ENCODE measurements at places on chromosomes 5 and 9.

- DNase-seq = no peak
These were observed 19.8 kb upstream of the NUDT12 start for GRCh38 chr5:103582364-103582763.

DNA sequence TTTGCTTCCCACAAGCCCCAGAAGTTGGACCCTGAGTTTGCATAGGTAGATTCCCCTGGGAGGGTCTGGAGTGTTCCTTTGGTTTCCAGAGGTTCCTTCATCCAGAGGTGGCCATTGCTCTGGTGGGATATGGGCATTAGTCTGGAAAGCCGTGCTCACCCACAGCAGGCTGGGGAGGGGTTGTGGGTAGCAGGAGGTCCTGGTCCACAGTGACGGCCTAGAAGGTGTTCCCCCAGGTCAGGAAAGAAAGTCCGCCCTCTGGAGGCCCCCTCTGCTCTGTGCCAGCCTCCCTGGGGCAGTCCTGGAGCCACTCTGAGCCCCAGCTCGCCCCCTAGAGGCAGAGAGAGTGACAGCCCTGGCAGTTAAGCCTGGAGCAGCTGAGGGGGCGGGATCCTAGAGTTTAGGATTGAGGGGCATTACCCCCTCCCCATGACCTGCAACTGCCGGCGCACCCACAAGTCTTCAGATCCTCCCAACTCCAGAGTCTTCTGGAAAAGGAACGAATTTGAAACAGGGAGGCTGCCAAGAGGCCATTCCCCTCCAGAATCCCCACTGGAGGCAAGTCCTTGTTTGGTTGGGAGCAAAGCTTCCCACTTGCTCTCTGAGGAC, 36.8 kb downstream of the NDST1 start:
- peak; percentile 8 for DNase-seq

DNA sequence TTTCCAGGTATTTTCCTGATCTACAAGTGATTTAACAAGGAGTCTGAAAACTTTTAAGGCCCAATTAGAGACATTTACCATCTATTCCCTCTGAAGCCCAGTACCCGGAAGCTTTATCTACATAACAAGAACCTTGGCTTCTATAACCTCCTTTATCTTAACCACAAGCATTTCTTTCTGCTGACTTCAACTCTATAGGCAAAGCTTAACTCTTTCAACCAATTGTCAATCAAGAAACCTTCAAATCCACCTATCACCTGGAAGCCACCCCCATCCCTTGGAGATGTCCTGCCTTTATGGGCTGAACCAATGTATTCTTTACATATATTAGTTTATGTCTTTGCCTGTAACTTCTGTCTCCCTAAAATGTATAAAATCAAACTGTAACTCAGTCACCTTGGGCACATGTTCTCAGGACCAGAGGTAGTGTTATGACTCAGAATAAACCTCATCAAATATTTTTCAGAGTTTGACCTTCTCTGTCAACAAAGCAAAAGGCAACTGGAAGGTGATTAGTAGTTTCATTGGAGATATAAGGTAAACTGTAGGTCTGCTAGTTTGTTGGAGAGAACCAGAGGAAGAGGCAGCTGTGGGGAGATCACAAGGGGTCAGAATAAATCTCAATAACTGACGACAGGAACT, 13.0 kb upstream of the RIMOC1 start:
- no peak for DNase-seq

DNA sequence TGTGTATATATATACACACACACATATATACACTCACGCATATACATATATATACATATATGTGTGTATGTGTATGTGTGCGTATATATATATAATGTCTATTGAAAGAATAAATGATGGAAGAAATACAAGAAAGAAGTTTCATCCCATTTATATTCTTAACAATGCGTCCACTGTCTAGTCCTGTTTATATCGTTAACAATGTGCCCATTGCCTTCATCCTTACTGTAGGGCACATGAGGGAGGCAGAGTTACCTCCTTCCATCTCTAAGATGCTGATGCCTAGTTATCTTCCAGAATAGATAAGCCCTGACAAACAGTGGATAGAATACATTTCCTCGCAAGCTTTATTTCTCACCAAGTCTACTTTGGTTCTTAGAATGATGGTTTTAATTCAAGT, 389.8 kb upstream of the SEMA6A start:
- DNase-seq = no peak

- no peak for DNase-seq
These were observed 42.0 kb downstream of the SSBP2 start for GRCh38 chr5:81708889-81709288.

DNA sequence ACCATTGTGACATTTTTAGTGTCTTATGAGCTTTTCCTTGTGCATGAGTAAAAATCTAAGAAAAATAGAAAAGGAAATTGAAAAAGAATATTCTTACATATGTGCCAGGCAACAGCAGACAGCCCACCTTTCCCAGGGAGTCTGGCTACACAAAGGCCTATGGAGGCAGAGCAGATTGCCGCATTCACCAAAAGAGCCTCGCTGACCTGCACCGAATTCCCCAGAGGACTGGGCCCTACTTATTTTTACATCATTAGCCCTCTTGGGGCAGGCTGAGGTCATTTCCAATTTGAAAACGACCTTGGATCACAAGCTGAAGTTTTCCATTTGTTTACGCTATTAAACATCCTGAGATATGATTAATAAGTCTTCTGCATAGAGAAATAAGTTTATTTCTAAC, 66.2 kb upstream of the WDR41 start:
- DNase-seq = no peak

DNA sequence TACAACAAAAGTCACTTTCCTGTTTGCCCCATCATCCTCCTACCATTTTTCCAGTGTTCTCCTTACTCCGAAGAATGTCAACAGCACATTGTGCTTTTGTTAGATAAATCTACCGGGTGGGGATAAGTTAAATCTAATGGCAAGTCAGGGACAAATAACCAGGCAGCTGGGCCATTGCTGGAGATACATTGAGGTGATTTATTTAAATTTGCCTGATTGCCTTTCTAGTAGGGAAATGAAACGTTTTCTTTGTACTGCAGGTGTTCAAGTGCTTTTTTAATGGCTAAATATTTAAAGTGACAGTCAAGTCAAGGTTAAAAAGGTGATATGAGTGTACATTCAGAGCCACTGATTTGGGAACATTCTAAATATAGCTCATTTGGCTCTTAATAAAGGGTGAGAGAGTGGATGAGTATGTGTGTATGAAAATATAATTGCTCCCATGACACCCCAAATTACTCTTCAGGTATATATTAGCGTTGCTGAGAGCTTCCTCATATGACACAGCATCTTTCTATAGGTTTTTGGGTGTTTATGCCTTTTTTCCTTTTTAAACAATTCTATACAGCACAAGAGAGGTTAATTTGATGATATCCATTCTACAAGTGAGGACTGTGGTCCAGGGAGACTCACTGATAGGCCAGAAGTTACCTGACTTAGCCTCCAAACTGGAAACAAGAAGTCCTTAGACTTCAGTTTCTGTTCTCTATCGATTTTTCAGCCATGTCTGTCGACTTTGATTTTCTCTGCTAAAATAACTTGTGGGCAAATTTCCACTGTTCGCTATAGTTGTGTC, 51.9 kb downstream of the DMRT2 start:
- no peak for DNase-seq

- DNase-seq = no peak
These were observed 94.1 kb upstream of the SNX2 start for GRCh38 chr5:122680623-122681350.

DNA sequence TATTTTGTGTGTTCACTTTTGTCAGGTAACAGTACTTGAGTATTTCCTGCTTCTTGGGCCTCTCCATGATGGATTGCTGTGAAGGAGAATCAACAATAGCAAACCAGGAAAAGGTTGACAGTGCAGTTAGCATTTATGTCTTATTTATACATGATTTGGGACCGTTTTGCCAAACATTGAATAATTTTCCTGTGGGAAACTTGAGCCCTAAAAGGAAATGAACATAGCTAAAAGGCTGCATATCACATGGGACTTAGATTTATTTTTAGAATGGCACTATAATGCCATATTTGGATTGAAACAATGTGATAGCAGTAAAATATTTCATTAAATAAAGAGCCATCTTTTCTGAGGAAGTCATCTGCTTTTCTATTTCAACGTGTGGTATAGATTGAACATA, 15.3 kb downstream of the GPR21 start:
- no peak for DNase-seq

GRCh38 chr5:140253985-140254384, 48.9 kb downstream of the PFDN1 start:
- DNase-seq = no peak

DNA sequence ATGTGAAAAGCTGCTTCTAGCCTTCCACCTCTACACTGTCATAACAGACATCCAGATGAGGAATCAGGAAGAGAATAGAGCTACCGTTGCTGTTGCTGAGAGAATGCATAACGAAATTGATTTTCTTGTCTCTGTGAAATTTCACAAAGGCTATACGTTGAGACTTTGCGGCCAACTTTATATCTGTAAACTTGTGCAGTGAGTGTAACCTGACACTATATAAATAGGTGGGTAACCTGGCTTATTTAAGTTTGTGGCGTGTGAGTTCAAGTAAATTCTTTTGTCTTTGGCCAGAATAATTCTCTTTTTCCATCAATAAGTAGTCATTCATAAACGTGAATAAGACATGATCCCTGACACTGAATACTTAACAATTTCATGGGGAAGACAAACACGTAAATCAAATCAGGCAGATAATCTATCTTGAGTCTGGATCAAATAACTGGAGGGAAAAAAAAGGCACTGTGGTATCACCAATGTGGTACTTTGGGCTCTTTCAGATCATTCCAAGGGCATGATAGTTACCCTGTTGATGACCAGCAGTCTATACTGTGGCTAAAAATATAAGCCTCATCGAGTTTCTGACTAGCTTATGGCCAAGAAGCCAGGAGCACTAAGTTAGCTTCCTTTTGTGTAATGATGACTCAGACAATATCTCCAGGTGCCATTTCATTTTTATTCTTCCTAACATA, 98.2 kb upstream of the RASA1 start:
- DNase-seq = no peak

DNA sequence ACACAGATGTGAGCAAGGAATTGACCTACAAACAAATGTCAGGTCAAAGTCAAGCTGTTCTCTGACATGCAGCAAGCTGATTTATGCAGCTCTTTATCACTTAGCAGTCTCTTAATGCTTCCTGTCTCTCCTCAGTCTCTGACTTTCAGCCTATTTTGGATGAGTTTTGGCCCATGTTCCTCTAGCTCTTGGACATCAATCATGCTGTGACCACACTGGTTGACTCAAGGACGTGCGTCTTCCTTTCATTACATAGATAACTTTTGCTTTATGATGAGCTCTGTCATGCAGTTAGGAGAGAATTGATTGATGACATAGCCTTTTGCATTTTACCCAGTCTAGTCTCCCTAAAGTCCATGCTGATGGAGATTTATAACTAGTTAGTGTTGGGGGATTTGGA, 9.4 kb upstream of the REEP5 start:
- DNase-seq = no peak

- no peak for DNase-seq
These were observed 41.2 kb upstream of the FAM174A start for GRCh38 chr5:100493996-100494395.

- DNase-seq = no peak
These were observed 6.8 kb downstream of the EPB41L4B start for GRCh38 chr9:109314011-109314531.

DNA sequence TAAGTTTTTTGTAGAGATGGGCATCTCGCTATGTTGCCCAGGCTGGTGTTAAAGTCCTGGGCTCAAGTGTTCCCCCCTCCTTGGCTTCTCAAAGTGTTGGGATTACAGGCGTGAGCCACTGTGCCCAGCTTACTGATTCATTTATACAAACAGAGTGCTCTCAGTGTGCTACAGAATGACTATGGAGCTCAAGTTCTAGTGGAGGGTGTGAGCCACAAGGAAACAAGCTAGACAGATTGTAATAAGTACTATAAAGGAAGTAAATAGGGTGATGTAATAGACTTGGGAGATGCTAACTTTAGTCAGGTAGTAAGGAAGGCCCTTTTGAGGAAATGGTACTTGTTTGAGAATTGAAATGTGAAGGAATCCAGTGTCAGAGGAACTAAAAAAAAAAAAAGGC, 1.7 kb upstream of the TMEM267 start:
- no peak for DNase-seq

DNA sequence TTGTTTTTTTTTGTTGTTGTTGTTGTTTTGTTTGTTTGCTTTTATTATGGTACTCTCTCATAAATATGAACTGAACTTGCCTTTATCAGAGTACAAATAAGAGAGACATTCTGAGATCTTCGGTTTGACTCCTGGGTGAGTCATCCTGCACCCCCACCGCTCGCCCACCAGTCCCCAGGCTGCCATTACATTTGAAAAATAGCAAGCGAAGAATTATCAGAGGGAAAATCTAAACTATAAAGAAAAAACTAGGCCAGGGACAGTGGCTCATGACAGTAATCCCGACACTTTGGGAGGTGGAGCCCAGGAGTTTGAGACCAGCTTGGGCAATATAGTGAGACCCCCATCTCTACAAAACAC, 122.1 kb upstream of the MAP3K1 start:
- no peak for DNase-seq

DNA sequence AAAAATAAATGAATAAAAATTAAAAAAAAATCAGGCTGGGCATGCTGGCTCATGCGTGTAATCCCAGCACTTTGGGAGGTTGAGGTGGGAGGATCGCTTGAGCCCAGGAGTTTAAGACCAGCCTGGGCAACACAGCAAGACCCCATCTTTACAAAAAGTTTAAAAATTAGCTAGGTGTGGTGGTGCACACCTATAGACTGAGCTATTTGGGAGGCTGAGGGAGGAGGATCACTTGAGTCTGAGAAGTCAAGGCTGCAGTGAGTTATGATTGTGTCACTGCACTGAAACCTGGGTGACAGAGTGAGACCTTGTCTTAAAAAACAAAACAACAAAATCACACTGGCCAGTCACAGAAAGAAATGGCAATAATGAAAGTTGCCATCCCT, 3.4 kb upstream of the CNTRL start:
- DNase-seq = no peak
